ENCODE measurements at places on chromosomes 3 and 15. TPM values are rescaled to one million over a fixed set of nuclear protein-coding genes. Genes with fewer than 3 reads are reported as not detected.

ITIH1 gene
- 3.5 TPM for total RNA-seq

KBTBD13 gene
- total RNA-seq: not detected

PPCDC gene
- total RNA-seq: 22.0 TPM

FURIN gene
- 154 TPM for total RNA-seq

DNA sequence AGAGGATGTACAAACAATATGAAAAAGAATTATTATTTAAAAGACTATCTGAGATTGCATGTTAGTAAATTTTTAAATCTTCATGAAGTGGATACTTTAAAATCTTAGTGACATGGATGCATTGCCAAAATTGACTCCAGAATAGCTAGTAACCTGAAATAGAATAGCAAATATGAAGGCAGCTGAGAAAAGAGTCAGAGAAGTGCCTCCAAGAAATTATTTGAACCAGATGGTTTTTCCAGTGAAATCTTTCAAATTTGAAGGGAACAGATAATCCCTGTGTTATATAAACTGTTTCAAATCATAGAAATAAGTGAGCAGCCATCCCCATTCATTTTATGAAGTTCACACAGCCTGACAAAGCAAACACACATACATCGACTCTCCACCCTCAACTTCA is 29.6 kb downstream of the FSIP1 start:
- DNase-seq: no peak

DNA sequence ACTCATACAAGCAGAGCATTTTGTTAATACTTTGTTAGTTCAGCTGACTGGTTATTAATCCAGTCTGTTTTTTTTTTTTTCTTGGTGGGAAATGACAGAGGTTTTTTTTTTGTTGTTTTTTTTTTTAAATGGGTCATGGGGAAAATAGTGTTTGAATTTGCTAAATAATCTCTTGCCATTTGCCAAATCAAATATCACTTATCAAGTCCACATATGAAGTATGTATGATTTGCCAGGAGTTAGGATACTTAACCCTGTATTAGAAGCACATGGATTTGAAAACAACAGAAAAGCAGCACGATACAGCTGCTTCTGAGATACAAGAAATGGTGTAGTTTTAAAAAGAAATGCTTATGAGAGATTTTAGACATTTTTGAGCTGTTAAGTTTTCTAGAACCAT is 21.6 kb downstream of the P2RY14 start:
- no peak for DNase-seq

DNA sequence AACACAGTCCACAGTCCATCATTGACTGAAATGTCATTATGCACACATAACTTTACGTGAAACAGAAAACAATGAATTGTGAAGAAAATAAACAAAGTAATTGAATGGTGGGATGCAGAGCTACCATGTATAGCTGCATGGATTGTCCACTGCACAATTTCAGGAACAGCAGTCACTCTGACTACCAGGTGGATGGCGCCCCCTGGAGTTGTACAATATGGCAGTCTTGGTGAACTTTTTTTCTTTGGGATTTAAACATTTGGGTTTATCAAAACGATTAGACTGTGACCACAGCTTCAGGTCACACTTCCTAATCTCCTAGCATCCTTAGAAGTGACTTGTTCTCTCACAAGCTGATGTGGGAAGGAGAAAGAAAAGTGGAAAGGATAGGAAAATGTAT is 48.9 kb upstream of the TCF12 start:
- DNase-seq: no peak
